CD4-positive, alpha-beta memory T cell (primary cell): ENCODE measurements at places on chromosomes 13 and 19.

- DNase-seq, result no peak
These were observed 628.7 kb downstream of the EFNB2 start for GRCh38 chr13:105906746-105907145.

- DNase-seq, result no peak
These were observed 2.2 kb downstream of the ZNF787 start for GRCh38 chr19:56118666-56119581.

- no peak for DNase-seq
These were observed 47.9 kb upstream of the SIAH3 start for GRCh38 chr13:45899406-45899805.

DNA sequence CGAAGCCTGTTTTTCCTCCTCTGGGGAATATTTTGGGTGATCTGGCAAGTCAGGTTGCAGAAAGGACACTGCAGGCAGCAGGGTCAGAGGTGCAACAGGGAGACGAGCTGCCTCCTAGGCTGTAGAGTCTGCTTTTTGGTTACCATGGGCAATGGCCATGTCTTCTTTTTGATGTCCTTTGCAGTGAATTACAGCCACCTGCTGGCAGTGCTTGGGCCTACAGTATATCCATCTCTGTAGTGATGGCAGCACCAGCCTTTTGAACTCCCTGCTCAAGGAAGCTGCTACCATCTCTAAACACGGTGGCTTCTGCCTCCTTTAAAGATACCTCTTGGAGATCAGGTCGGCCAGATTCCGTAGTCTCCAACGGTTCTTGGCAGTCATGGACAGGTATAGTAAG lies 73.9 kb downstream of the WTIP start:
- no peak for DNase-seq

DNA sequence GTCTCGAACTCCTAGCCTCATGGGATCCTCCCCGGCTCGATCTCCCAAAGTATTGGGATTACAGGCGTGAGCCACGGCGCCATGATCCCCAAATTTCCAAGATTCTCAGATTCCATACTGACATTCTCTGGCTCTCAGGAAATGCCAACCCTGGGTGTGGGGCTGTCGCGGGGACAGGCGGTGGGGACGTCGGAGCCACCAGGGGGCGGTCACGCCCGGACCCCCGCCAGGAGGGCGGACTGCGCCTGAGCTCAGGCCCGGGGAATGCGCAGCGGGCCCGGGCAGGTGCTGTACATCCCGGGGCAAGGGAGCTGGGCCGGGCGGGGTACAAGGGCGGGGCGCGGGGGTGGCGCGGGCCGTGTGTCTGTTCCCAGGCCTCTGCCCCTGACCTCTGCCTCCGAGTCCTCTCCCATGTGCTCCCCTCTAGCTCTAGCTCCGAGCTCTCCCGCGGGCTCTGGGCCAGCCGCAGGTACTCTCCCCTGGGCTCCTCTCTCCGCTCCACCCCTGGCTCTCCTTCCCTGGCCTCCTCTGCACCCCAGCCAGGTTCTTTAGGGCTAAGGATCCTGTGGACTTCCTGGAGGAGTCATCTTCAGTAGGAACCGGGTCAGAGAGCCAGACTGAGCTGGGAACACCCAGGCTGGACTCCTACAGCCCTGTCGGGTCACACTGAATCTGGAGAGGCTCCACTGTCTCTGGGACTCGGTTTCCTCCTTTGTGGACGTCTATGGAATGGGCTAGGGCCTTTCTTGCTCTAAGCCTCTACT lies 2.4 kb downstream of the PPP1R13L start:
- DNase-seq, result no peak

DNA sequence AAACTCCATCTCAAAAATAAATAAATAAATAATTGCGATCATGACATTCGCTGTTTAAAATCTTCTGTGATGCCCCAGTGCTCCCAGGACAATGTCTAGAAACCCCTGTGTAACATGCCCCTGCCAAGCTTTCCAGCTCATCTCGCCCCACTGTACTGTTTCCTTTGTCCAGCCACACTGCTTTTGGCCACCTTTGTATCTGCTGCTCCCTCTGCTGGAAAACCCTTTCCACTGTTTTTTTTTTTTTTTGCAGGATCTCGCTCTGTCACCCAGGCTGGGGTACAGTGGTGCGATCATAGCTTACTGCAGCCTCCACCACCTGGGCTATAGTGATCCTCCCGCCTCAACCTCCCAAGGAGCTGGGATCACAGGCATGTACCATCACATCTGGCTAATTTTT lies 7.5 kb downstream of the PLAUR start:
- no peak for DNase-seq

DNA sequence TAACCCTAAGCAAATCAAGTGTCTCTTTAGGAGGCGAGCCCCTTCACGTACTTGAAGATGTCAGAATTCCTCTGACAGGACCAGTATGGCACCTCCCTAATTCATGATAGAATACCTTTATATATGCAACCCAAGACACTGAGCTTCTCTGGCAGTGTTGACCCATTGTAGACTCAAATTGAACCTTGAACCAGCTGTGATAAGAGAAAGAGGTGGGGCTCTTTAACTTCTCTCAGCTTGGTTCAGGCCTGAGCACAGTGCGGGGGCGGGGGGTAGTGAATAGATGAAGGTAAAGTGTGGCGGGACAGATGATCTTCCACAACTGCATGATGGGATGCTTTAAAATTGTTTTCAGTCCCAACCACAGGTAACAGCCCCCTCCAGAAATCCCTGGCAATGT lies 12.1 kb downstream of the MBNL2 start:
- no peak for DNase-seq

- DNase-seq, result no peak
These were observed 166.8 kb downstream of the DCT start for GRCh38 chr13:94312511-94313216.

- DNase-seq, result no peak
These were observed 8.3 kb upstream of the METTL21C start for GRCh38 chr13:102702965-102703725.

- DNase-seq, result no peak
These were observed 7.1 kb upstream of the FUT5 start for GRCh38 chr19:5877427-5877826.
